Inflammatory macrophage treated with lipopolysaccharide for 1 hour (primary cell): ENCODE measurements at places on chromosomes 1 and 21.

DNA sequence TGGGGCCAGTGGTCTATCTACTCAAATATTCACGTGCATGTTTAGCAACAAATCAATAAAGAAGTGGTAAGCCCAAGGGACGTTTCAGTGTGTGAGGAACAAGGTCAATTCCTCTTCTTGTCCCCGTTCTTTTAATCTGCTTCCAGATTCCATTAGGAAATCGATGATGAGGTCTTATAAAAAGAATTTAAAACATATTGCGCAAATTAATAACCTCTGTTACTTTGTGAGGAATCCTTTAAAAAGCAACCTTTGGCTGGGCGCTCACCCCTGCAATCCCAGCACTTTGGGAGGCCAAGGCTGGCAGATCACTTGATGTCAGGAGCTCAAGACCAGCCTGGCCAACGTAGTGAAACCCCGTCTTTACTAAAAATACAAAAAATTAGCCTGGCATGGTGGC lies 113.0 kb upstream of the TMPRSS2 start:
- no peak for DNase-seq

GRCh38 chr1:44677201-44677766 lies 2.8 kb downstream of the ARMH1 start:
- DNase-seq = peak; percentile 71

DNA sequence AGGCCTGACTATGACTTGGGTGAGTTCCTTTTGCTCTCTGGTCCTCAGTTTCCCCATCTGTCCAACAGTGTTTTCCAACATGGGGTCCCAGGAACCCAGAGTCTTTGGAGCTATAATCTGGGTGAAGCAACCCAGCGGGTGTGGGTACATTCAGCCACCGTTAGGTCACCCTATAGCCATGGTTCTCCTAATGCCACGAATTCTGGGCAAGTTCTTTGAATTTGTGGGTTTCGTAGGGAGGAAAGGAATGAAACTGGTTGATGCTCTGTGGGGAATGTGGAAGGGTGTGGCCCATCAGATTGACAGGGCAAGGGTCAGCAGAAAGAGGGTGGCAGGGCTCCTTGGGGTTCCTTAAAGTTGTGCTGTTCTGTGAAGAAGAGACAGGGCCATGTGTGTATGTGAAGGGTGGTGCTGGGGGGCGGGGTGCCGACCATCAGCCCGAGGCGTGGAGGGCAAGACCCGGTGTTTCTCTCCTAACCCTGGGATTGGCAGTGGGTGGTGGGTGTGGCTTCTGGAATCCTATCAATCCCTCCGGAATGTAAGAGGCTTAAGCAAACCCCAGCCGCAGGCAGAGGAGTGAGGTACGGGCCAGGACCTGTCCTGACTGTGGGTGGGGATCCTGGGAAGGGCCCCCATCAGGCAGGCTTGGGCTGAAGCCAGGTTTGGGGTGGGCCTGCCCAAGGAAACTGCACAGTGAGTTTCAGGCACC lies 35.5 kb upstream of the ZNF362 start:
- DNase-seq = no peak

DNA sequence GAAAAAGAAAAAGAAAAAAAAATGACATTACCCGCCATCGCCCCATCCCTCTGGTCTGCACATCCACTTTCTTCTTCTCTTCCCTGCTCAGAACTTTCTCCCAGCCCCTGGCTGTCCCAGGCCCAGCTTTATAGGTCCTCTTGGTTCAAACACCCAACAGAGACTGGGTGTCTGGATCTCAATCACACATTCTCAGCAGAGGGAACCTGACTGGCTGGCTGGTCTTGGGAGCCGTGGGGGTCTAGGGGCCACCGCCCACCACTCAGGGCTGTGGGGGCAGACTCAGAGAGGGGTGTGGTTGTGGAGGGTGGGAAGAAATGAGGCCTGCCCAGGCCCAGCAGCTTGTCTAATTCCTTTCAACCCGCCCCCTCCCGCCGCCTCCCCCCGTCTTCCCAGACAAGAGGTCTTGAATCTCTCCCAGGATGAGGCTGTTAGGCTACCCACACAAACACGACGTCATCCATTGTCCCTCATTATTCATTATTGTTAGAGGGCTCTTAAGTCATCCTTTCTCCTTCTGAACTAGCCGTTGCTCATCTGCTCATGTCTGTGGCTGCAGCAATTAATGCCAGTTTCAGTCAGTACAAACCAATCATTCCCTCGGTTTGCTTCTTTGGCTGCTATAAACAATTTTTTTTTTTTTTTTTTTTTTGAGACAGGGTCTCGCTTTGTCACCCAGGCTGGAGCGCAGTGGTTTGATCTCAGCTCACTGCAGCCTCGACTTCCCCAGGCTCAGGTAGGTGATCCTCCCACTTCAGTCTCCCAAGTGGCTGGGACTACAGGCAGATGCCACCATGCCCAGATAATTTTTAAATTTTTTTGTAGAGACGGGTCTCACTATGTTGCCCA lies 40.6 kb upstream of the CLIC4 start:
- peak; percentile 78 for DNase-seq

- DNase-seq = no peak
Measured at GRCh38 chr1:101346419-101346818, 109.6 kb downstream of the S1PR1 start.
